ENCODE measurements at places on chromosomes 1 and 21.

DNA sequence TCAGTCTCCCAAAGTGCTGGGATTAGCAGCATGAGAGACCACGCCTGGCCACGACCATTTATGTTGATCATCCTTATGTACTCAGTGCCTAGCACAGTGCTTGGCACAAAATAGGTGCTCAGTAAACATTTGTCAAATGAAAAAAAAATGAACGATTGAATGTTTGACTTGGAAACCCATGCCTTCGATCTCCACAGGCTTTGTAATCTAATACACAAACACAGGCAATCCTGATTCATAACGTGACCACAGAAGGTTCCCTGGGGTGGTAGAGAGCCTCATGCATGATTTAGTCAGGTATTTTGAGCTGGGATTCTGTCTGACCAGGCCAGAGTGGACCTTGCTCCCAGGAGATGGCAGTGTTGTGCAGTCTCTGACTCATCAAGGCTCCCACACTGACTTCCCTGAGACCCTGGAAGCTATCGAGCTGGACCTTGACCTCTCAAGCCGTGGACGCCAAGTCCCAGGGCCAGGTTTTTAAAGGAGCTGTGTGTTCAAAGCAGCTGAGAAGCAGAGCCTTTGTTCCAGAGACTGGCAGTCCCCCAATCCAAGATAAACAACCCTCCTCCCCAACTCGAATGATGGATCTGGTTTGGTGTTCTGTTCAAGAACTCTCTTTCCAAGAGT is 81.1 kb downstream of the PGM1 start:
- DNase-seq: peak; percentile 12

GRCh38 chr1:155691992-155692528 is 3.2 kb downstream of the DAP3 start:
- DNase-seq: no peak

DNA sequence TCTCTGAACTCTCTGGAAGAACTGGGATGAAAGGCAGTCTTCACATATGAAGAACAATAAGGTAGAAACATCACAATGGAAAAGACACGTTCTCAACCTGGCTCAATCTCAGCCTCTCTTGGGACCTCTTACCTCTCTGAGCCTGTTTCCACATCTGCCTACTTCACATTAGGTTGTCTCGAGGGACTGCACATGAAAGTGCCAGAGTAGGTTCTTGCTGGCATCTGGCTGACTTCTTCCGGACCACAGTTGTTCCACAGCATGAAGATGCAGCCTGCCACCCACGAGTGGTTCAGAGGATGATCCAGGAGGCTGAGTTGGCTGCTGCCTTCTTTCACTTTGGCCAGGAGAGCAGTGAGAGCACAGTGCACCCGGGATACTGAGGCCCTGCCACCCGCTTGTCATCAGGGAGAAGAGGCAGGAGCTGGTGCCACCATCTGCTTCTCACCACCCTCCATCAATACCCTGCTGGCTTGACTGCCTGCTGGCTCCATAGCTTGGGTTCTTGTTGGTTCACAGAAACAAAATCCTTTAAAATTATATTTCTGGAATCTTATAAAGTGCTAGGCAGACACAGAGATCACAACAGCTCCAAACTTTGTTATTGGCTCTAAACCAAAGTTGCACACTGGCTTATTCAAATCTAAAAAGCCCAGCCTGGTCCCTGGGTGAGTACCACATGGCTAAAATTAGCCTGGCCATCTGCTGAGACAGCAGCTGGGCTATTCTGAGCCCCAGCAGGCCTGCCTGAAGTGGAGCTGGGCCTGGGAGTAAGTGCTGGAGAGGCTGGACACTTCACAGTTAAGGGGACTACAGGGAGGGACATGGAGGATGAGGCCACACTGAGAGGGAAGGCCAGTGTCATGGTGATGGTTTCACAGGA is 46.9 kb upstream of the LIN9 start:
- DNase-seq: no peak

GRCh38 chr1:15381805-15382204 is 27.9 kb upstream of the EFHD2 start:
- DNase-seq: no peak

- DNase-seq: no peak
These were observed 72.9 kb upstream of the CDC42BPA start for GRCh38 chr1:227391211-227391610.

- no peak for DNase-seq
These were observed 1.9 kb downstream of the KLF17 start for GRCh38 chr1:44120398-44120949.

- no peak for DNase-seq
These were observed 170.8 kb downstream of the NFIA start for GRCh38 chr1:61253059-61253735.

- no peak for DNase-seq
These were observed 23.5 kb upstream of the SYDE2 start for GRCh38 chr1:85224295-85224694.

DNA sequence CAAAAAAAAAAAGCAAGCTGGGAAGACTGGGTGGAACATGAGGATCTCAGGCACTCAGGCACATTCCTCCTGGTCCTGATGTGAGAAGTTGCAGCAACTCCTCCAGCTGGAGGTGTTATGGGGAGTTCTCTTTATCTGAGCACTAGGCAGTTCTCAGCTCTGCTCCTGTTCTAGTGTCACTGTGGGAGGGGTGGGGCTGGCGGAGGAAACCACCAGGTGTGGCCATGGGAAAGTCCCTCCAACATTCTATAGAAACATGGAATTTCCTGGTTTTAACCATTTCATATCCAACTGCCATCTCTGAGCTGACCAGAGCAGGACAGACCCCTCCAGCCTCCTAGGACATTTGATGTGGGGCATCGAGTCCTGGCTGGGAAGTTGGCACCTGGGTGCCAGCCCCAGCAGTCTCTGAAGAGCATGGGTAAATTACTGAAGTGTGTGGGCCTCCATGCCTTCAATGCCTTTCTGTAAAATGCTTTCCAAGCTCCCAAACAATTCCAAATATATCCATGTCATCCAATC is 804 bp upstream of the IKBKE start:
- peak; percentile 37 for DNase-seq

DNA sequence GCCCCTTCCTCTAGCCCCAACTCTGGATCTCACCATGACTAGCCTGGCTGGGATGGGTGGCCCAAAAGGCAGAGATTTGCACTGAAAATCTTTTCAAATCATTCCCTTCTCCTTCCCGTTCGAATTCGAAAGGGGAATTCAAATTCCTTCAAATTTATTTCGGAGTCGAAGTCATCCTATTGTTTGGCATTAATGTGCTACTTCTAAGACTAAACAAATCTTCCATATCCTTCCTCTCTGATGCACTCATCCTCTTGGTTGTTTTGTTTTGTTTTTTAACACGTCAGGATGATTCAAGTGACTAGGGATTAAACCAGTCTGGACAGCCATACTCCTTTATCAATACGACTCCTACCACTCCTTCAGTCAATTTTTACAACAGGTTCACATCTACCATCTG is 95.5 kb upstream of the SGIP1 start:
- DNase-seq: no peak

- DNase-seq: no peak
These were observed 290.4 kb downstream of the GRIK1 start for GRCh38 chr21:29649406-29649814.

- DNase-seq: no peak
These were observed 924 bp upstream of the CAMSAP2 start for GRCh38 chr1:200737647-200738291.

DNA sequence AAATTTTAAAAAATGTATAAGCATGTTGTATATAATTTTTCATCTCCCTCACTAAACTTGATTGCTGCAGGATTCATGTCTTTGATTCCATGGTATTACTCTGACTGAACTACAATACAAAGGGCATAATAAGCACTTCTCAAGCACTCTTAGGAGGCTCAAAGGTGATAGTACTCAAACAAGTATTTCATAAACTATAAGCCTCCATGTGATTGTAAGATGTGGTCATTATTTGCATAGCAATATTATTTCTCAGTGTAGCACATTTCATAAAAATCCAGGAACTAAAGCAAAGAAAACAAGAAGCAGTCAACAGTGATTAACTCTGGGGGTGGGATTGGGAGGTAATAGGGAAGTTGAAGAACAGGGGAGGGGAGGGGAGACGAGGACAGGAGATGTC is 106.2 kb upstream of the DPT start:
- no peak for DNase-seq
